ENCODE measurements at places on chromosomes 5 and 9.

DNA sequence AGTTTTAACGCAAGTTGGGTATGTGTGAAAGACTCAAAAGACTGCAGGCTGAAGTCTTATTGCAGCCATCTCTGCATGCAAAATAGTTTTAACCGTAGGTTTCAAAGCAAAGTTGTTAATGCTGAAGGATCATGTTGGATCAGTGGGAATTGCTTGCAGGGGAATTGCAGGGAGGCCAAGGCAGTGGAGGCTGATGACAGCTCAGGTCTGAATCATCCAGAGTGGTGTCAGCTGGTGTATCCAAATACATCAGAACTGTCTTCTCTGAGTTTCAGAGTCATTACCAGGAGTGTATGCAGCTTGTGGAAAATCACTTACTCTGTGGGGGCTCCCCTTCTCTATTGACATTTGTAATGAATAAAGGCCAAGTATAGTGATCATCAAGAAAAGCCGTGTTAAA, 435.7 kb downstream of the SH3GL2 start:
- no peak for DNase-seq

DNA sequence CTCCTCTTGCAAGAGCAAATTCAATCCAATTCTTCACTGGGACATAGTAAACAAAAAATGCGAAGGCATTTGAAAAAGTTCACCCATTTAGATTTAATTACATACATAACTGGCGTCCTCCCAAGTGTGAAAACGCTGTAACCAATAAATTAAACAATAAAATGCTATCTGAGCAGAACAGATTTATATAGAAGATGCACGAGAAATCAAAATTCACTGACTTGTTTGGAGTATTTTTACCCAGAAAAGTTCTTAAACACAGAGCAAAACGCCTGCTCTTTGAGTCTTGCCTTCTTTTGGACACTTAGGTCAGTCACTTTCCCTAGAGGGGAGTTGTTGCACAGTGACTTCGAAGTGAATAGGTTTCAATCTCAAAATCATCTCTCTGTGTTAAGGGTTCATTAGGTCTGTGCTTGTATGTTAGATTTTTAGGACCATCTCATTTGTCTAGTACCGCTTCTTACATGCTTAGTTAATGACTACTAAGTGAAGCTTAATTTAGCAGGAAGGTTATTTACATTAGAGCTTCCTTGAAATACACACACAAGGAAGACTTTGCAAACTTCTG, 1.9 kb downstream of the ALDH1A1 start:
- DNase-seq, result no peak

DNA sequence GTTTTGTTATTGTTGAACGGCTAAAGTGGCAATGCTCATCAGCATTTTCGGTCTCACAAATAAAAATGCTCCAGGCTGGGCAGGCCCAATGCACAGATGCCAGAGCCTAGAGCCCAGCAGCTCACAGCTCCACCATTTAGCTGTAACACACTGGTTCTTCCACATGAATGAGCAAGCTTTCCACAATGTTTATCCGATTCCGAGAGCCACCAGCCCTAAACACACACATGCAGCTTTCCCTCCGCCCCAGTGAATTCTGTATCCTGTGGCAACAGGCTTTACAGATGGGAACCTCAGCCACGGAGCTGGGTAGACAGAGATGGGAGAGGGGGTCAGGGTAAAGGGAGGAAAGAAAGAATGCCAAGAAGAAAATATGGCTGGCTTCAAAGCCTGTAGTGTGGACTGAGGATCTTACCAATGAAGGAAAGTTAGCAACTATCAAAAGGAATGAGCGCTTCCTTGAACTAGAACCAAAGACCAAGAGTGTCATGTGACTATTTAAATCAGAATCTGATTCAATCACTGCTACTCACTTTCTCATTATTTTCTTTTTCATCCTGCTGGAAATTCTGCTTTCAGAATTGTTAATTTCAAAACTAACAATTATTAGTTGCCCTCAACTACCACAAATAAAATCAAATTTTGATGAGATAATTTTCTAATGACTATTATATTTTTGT, 77.1 kb downstream of the MRPS27 start:
- DNase-seq, result peak; percentile 86

- DNase-seq, result peak; percentile 84
Measured at GRCh38 chr9:14779566-14780022, 57.1 kb upstream of the CER1 start.

DNA sequence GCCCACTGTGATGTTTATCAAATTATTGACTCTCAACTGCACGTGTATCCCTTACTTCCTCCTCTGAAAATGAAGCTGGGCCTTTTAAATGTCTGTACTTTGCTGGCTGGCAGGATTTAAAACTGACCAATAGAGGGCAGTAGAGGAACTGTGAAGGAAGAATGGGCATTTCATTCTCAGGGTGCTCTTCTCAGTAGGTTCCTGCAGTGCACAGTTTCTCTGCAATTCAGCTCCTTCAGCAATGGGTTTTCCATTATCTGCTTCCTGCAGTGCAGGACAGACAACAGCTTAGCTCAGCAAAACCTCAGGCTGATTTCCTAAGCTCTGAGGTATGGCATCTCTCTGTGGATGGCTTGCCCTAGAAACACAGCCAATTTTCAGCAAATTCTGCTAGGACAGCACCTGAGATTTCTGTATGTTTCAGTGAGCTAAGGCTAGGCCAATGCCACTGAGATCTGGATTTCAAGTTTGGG, 298.4 kb upstream of the PRDM9 start:
- DNase-seq, result no peak

DNA sequence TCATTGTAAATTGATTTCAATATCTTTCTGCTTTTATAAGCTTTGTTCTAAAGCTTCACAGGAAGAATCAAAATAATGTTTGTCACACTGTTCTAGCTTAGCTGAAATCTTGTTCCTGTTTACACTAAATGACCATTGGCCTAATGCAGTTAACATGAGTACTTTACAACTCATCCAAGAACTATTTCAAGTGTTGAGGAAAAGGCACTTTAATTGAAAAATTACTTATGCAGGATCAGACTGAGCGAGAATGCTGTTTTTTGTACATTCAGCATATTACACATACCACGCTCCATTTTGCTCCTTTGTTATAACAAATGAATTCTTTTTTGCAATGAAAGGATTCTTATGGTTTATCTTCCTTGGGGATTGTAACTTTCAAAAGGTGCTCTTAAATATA, 22.4 kb upstream of the SMIM15 start:
- no peak for DNase-seq

DNA sequence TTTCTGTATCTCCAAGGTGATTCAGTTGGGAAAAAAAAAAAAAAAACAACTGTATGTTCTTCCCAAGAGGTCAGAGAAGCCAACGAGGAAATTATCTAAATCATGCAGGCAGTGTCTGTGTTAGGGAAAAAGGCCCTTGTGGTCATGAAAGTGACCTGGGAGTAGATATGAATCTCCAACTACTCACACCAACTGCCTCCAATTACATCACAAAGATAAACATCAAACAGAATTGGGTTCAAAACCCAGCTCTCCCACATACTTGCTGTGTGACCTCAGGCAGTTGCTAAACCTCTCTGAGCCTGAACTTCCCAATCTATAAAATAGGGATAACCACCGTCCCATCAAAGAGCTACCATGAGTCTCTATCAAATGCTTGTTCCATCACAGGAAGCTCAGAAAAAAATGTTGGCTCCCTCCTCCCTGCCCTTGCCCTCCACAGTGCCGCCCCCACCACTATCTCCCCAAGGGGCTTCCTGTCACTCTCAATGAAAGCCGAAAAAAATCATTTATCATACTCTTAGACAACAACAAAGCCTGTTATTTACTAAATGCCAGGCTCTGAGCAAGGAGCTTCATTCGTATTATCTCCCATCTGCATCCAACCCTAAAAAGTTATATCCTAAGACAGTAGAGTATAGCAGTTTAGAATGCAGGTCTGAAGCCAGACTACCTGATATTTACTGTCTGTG, 42.9 kb downstream of the CDK5RAP2 start:
- DNase-seq, result no peak

DNA sequence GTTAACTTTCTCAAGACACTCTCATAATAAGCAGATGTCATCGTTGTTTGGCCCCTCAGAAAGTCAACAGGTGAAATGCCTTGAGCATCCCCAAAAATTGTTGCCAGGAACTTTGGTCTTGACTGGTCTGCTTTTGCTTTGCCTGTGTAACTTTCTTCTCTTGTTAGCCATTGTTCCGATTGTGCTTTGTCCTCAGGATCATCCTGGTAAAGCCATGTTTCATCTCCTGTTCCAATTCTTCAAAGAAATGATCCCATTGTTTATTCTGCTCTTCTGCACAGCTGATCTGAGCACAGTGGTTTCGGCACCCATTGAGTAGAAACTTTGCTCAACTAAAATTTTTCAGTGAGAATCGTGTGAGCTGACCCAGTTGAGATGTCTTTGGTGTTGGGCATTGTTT, 8.1 kb upstream of the ZBED3 start:
- no peak for DNase-seq

GRCh38 chr5:115386657-115387056, 90.2 kb upstream of the CCDC112 start:
- no peak for DNase-seq

DNA sequence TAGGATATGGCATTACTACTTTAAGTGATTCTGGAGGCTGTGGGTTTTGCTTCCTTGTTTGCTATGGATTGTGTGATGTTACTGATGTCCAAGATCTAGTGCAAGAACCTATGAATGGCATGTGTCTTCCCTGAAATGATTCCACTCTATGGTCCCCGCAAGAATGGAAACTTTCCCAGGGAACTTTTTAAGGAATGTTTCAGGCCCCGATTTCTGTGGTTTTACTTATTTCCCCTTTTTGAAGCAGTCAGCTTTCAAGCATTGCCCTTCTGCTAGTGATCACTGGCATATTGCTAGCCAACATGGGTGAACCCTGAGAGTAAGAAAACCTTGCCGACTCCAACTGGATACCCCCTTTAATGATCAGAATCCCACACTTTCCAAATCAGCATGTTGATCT, 26.6 kb upstream of the CD180 start:
- DNase-seq, result no peak

GRCh38 chr5:172380301-172380986, 73.9 kb downstream of the SH3PXD2B start:
- DNase-seq, result no peak

GRCh38 chr5:97499605-97500004, 316.6 kb upstream of the RIOK2 start:
- DNase-seq, result no peak

DNA sequence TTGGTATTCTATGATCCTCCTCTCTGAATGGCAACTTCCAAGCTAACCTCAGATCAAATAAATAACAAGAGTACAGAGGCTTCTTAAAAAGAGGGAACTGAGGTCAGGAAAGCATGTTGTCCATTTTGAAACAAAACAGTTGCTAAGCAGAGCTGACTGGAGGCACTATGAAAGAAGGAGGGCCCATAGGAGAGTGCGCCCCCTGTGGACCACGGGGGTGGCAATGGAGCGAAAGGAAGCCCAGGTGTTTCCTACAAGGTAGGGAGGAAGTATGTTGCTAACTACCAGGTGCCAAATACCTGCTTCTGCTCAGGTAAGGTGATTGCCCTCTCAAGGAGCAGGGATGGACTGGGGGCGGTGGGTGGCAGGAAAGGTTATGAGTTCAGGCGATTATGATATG, 101.8 kb upstream of the MAST4 start:
- no peak for DNase-seq

DNA sequence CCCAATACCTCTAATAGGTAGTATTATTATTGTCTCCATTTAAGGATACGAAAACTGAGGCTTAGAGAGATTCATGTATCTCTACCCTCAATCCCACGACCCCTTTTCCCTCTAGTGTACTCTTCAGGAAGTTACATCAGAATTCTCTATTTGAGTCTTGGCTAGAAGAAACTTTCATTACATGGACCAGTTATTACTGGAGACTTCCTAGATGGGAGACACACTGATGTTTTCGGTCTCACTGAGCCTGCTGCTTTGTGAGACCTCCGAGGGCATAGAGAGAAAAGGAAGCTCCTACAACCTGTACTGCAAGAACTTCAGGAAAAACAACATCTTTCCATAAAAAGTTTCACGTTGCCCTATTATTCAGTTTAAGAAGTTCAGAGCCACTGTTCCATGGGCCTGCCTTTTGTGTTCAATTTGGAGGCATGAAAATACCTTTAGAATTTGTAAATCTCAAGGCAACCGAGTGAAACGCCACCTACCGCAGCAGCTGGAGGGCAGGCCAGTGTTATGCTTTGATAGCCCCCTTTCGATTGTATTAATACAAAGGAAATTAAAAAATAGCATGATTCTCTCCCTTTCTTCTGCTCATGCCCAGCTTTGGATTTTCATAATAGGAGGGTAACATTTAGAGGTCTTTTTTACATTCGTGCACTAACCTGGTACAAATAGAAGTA, 223.3 kb downstream of the EBF1 start:
- DNase-seq, result no peak

- no peak for DNase-seq
Measured at GRCh38 chr9:134411440-134412297, 85.4 kb downstream of the RXRA start.

DNA sequence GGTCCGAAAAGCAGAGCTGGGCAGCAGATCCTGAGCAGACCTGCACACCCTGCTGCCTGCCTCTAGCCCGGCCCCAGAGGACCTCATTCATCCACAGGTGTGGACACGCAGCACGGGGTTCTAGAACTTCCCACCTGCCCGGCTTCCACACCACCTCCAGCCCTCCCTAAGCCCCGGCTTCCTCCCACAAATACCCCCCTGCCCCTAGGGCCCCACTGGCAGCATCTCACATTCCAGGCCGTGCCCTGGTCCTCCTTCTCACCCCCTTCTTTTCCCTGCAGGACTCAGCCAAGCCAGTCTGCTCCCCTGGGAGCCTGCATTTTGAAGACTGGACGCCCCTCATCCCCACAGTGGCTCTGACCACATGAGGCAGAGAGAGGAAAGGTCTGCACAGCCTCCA, 138.9 kb downstream of the ADAMTS2 start:
- no peak for DNase-seq

DNA sequence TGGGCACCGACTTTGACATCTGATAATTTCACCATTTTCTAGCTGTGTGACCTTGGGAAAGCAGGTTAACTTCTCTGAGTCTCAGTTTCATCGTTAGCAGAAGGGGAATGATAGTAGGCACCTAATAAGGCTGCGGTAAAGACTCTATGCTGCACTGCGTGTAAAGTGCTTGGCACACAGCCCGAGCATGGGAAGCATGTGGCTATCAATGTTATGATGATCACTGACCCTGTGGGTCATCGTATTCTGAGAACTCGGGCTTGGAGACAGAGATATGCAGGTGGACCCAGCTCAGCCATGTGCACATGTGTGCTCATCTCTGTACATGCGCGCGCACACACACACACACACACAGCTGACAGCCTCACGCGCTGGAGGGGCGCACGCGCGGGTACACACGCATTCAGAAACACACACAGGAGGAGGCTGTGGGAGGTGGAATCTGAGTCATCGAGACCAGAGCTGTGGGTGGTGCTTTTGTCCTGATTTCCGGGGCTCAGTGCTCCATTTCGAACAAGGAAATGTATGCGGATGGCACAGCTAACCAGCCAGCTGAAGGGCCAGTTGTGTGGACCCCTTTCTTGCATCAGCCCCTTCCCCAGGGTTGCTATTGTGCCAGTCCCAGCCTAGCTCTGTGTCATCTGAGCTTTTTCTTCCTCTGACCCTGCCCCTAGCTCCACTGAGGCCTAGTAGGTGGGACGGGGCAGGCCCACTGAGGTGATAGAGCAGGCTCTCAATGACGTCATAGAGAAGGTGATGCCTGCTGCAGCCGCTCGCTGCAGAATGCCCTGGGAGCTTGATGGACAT, 11.1 kb upstream of the ARAP3 start:
- no peak for DNase-seq
